Fibroblast of skin of abdomen (primary cell): ENCODE measurements at places on chromosomes 7 and 10.

- DNase-seq = no peak
Observed at GRCh38 chr7:115940460-115941060, 90.0 kb downstream of the TFEC start.

DNA sequence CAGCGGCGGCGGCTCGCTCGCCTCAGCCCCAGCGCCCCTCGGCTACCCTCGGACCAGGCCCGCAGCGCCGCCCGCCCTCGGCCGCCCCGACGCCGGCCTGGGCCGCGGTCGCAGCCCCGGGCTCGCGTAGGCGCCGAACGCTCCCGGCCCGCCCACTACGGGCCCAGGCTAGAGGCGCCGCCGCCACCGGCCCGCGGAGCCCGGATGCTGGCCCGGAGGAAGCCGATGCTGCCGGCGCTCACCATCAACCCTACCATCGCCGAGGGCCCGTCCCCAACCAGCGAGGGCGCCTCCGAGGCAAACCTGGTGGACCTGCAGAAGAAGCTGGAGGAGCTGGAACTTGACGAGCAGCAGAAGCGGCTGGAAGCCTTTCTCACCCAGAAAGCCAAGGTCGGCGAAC, 18.2 kb upstream of the TSPAN33 start:
- no peak for DNase-seq

DNA sequence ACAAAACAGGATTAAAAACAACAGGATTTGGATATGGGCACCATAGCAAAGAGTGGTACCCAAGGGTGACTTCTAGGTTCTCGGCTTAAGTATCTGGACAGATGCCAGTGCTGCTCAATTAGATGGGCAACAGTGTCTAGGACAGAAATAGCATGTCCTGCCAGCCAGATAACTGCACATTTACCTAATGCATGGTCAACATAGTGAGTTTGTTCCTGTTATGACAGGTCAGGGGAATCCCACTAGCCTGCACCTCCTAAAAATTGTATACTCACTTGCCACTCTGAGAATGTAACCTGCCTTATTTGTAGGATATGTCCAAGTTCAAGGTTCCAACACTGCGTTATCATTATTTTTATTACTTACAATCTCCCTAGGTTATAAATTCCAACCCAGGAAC, 471.7 kb downstream of the GRM8 start:
- DNase-seq = no peak

GRCh38 chr10:79093658-79094411, 25.1 kb downstream of the ZMIZ1 start:
- no peak for DNase-seq

- DNase-seq = no peak
Observed at GRCh38 chr7:138753150-138753518, 44.7 kb upstream of the TMEM213 start.

- no peak for DNase-seq
Observed at GRCh38 chr7:53272081-53272480, 236.6 kb downstream of the POM121L12 start.

- no peak for DNase-seq
Observed at GRCh38 chr10:71191551-71192076, 20.8 kb upstream of the UNC5B start.

DNA sequence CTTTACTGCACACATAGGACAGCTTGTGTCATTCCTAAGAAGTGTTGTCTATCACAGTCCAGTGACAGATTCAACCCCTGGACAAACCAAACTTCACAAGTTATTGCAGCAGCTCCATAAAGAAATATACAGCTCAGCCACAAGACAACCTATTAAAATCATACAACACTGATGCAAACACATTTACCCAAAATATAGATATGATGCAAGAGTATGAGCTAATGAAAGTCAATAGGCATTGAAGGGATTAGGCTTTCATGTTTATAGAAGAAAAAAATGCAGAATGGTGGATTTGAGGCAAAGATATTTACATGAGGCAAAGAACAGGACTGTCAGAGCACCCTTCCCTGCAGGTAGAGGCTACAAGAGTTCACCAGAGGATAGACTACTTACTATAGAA, 14.9 kb upstream of the RAPGEF5 start:
- DNase-seq = no peak

DNA sequence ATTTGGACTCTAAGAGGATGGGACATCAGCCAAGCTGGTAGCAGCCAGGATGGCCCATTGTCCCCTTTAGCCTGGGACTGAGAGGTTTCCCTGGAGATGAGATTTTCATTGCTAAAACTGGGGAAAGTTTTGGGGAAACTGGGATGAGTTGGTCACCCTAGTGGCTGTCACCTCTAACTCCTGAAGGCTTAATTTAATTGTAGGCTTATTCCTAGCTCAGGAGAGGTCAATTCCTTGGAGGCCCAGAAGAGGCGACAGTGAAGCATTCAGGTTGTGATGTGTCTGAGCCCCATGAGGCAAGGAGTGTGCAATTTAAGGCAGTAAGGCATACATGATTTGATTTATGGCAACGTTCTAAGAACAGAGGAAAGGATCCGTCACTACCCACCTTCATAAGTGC, 24.9 kb upstream of the JAZF1 start:
- DNase-seq = no peak

- DNase-seq = peak; percentile 49
Observed at GRCh38 chr7:74480861-74481417, 27.2 kb downstream of the GTF2IRD1 start.

DNA sequence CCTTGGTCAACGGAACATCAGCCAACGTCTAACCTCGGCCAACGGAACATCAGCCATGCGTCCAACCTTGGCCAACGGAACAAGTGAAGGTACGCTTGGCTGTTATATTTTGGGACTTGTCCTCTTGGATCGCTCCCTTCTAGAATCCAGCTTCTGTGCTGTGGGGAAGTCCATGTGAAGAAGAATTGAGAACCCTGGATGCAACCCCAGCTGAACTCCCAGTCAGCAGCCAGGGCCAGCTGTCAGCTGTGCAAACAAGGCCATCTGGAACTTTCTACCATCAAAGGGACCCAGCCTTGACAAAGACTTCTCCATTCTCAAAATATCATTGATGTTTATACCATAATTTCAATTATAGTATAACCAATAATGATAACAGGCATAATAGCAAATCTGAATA, 43.3 kb upstream of the ITGA8 start:
- DNase-seq = no peak

DNA sequence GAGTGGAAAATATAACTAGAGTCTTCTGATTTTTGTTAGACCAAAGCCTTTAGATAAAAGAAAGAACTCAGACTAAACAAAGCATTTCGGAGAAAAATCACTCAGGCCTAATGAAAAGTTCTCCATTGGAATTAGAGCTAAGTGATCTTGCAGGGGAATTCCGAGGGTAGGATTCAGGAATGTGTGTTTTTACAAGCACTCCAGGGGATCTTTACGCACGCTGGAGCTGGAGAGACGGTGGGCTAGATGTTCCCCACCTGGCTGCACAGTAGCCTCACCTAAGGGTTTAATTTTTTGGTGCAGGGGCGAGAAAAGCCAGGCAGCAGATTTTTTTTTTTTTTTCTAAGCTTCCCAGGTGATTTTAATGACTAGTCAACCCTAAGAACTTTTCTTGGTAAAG, 7.9 kb upstream of the PAPSS2 start:
- no peak for DNase-seq

DNA sequence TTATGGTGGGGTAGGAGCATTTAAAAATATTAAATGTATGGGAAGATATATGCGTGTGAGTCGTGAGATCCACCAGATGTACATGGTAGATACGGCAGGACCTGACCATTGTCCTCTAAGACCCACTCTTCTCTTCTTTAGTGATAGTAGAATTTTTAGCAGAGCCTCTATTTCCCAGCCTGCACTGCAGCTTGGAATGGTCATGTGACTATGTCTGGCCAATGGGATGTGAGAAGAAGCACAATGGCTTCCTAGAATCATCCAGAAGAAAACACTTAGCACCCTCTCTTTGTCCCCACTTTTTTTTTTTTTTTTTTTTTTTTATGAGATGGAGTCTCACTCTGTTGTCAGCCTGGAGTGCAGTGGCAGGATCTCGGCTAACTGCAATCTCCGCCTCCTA, 86.6 kb upstream of the CYTH3 start:
- DNase-seq = no peak

- no peak for DNase-seq
Observed at GRCh38 chr7:340200-340937, 50.4 kb downstream of the FOXL3 start.

DNA sequence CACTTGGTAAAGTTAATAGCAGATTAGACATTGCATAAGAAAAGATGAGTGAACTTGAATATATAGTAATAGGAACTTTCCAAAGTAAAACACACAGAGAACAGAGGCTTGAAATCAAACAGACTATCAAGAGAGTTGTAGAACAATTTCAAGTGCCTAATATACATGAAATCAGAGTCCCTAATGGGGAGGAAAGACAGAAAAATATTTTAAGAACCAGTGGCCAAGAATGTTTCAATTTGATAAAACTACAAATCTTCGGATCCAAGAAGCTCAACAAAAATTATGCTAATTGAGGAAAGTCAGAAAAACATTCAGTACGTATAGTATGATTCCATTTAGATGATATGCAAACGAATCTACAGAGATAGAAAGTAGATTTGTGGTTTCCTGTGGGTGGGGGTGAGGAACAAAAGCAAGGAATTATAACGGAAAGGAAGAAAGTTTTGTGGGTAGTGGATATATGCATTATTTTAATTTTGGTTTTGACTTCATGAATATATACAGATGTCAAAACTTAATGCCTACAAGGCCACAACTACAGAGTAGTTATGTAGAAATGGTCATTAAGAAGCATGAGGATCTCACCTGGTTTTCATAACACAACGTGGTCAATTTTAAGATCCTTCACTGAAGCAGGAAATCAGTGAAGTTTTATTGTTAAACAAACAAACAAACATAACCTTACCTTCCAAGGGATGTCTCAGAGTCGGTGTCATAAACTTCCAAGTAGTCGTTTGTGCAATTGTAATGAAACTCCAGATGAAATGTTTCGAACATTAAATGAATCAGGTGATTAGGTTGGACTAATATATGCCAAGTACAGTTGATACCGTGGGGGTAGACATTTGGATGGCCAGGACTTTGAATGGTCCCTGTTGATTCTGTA, 62.0 kb downstream of the CUBN start:
- peak; percentile 67 for DNase-seq

DNA sequence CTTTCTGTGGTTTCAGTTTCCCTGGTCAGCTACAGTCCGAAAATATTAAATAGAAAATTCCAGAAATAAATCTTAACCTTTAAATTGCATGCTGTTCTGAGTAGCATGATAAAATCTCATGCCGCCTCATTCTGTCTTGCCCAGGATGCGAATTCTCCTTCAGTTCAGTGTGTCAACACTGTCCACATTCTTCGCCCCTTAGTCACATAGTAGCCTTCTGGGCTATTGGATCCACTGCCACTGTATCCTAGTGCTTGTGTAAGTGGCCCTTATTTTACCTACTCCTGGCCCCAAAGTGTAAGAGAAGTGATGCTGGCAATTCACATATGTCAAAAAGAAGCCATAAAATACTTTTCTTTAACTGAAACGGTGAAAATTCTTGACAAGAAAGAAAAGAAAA, 129.6 kb downstream of the ZWINT start:
- DNase-seq = no peak

- DNase-seq = peak; percentile 67
Observed at GRCh38 chr7:27532314-27532713, 130.4 kb downstream of the HIBADH start.

GRCh38 chr10:12529976-12530375, 180.6 kb downstream of the CAMK1D start:
- DNase-seq = no peak

GRCh38 chr10:26779176-26779860, 81.4 kb downstream of the ABI1 start:
- DNase-seq = no peak

DNA sequence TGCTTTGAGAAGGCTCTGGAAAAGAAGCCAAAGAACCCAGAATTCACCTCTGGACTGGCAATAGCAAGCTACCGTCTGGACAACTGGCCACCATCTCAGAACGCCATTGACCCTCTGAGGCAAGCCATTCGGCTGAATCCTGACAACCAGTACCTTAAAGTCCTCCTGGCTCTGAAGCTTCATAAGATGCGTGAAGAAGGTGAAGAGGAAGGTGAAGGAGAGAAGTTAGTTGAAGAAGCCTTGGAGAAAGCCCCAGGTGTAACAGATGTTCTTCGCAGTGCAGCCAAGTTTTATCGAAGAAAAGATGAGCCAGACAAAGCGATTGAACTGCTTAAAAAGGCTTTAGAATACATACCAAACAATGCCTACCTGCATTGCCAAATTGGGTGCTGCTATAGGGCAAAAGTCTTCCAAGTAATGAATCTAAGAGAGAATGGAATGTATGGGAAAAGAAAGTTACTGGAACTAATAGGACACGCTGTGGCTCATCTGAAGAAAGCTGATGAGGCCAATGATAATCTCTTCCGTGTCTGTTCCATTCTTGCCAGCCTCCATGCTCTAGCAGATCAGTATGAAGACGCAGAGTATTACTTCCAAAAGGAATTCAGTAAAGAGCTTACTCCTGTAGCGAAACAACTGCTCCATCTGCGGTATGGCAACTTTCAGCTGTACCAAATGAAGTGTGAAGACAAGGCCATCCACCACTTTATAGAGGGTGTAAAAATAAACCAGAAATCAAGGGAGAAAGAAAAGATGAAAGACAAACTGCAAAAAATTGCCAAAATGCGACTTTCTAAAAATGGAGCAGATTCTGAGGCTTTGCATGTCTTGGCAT, 4.8 kb downstream of the IFIT2 start:
- no peak for DNase-seq

- DNase-seq = peak; percentile 72
Observed at GRCh38 chr10:75632805-75633462, 201.5 kb downstream of the LRMDA start.

GRCh38 chr10:66925896-66926715, at the start of gene LRRTM3:
Gene LRRTM3 (plus strand): TSS chr10:66926036.
- DNase-seq = peak; percentile 83

DNA sequence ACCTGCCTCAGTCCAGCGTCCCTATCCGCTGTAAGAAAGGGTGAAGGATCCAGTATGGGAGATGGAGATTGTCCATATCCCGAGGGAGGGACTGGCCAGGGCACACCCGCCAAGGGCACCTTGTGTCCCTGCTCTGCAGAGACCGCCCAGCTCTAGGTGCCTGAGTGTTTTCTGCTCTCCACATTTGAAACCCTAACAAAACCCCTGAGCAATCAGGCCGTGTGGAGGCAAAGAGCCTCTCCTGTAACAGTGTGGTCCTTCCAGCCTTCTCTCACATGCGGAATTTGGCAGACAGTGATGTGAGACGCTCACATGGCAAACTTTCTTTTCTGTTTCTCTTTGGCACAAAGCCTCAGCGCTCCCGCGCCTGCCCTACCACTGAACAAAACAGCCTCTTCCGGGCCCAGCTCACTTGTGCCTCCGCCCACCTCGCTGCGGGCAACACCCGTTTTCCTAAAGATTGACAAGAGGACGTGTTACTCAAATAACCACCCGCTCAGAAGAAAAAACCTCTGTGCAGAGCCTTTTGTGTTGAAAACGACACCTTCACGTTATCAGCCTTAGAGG, 514.8 kb downstream of the DNAJB6 start:
- no peak for DNase-seq

- peak; percentile 76 for DNase-seq
Observed at GRCh38 chr10:29482591-29483431, 152.0 kb downstream of the SVIL start.

GRCh38 chr7:80054356-80054755, 80.3 kb upstream of the GNAI1 start:
- DNase-seq = peak; percentile 80
